Skin of body (tissue), 3 donors: ENCODE measurements at places on chromosomes 5 and 9.

GRCh38 chr5:31987985-31988710, 186.0 kb downstream of the GOLPH3 start:
- no peak for DNase-seq

DNA sequence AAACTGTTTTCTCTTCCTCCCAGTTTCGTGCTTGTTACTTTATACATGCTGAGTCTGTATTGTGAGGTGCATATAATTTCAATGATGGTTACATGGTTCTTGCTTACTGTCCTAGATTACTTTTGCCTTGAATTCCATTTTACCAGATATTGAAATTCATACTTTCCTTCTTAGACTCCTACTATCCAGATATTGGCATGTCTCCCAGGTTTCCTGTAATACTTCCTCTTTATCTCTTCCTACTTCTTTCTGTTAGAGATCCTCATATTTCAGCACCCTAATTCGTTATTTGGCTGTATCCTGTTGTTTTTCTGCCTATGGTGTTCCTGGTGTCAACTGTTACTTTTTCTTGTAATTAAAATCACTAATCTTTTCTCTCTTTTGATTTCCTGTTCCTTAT, 522.1 kb downstream of the CCDC171 start:
- peak; percentile 45 for DNase-seq

DNA sequence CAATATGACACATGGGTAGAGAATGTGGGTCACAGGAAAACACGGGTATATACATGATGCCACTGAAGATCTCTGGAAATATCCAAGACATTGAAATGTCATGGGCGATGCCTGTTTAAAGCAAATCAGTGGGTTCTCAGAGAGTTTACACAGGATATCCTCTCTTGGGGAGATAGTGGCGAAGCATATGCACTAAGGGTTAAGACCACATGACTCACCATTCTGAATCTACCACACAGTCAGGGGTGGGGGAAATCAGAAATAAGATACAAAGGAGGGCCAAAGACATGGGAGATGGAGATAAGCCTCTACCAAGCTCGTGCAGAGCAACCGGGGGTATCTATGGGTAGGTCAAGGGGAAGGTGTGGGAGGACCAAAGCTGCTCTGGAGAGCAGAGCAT, 58.8 kb downstream of the SH3PXD2B start:
- DNase-seq = no peak

GRCh38 chr9:112864403-112864802, 26.3 kb downstream of the SLC46A2 start:
- no peak for DNase-seq

DNA sequence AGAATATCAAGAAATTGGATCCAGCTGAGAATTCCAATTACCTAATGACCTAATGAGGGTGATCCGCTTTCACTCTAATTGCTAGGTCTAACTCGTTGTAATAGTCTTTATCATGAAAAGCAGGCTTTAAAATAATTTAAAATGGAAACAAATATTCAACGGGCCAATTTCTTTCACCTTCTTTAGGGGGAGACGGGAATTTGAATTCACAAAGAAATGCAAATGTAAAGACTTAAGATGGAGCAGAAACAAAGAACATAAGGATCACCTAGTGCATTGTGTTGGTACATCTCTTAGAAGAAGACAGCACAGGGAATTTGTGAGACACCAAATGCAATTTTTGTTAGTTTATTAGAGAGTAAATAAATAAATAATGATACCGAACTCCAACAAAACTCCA, 1.5 kb upstream of the KCNN2 start:
- no peak for DNase-seq

- no peak for DNase-seq
Measured at GRCh38 chr5:160675988-160676387, 176.0 kb downstream of the ATP10B start.

- no peak for DNase-seq
Measured at GRCh38 chr5:179129607-179130071, 69.5 kb downstream of the ZNF354C start.

- DNase-seq = no peak
Measured at GRCh38 chr9:123640792-123641222, 284.8 kb downstream of the CRB2 start.

GRCh38 chr5:138466125-138466899, 1.0 kb downstream of the EGR1 start:
- no peak for DNase-seq

- no peak for DNase-seq
Measured at GRCh38 chr5:167802755-167803431, 488.6 kb upstream of the WWC1 start.

GRCh38 chr9:16987026-16987425, 116.6 kb upstream of the BNC2 start:
- DNase-seq = peak; percentile 5

GRCh38 chr9:34049630-34050384, 1.1 kb upstream of the UBAP2 start:
- no peak for DNase-seq

- no peak for DNase-seq
Measured at GRCh38 chr5:150665044-150665443, 4.0 kb downstream of the MYOZ3 start.

DNA sequence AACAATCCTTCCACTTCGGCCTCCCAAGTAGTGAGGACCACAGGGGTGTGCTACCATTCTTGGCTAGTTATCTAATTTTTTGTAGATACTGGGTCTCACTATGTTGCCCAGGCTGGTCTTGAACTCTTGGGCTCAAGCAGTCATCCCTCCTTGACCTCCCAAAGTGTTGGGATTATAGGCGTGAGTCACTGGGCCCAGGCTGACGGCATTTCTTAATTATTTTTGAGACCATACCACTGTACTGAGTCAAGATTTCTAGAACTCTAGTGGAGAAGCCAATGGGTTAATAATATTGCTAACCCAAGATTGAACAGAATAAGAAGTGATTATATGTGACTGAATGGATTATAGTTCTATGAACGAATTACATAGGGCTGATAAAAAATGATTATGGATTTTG, 66.7 kb downstream of the TARS1 start:
- DNase-seq = no peak

GRCh38 chr9:133161547-133161950, 2.2 kb downstream of the GBGT1 start:
- no peak for DNase-seq

DNA sequence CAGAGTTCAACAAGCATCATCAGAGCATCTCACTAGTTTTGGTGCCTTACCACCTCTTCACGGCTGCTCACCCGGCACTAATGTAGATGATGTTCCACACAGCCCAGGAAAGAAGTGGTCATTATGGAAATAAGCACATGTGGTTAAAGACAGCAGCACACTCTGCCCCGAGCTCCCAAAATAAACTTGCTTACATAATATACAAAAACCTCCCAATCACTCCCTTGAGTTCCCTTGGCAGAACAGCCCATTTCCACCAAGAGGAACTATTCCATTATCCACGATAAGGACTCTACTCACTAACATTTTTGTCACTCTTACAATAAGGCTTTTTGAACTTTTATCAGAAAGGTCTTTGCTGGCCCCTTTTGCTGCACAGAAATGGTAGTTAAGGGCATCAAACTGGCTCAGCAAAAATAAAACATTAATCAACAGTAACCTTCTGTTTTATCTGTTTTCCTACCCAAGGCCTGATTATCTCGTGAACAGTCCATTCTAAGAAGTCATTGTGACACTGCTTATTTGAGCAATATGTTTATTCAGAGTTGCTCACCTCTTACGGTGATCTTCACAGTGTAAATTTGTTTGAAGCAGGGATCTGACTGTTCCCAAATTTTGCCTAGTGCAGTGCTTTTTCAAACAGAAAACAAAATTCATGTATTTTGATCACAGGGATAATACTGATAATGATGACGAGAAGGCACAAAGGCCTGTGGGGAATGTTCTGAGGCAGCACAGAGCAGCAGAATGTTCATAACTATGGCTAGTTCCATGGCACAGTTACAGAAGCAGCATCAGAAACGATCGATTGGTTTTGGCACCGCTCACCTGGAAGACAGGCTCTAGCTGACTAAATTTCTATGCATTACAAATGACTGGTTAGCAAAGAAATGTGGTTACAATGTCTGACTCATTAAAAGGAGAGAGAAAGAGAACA, 399.8 kb upstream of the PIK3R1 start:
- DNase-seq = no peak

DNA sequence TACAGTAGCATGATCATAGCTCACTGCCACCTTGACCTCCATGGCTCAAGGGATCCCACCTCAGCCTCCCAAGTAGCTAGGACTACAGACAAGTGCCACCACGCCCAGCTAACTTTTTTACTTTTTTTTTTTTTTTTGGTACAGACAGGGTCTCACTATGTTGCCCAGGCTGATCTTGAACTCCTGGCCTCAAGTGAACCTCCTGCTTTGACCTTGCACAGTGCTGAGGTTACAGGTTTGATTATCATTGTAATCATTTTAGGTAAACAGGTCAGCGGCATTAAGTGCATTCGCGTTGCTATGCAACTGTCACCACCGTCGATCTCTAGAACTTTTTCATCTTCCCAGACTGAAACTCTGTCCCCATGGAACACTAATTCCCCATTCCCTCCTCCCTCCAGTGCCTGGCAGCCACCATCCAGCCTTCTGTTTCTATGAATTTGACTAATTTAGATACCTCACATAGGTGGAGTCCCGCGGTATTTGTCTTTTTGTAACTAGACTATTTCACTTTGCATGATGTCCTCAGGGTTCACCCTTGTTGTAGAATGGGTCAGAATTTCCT, 5.8 kb upstream of the CARD19 start:
- no peak for DNase-seq

GRCh38 chr9:77023726-77024125, 4.3 kb downstream of the FOXB2 start:
- no peak for DNase-seq
